Suppressor macrophage treated with lipopolysaccharide for 4 hours (primary cell): ENCODE measurements at places on chromosomes 2 and 18.

GRCh38 chr2:74037379-74037860, 52.7 kb downstream of the TET3 start:
- peak; percentile 89 for DNase-seq

DNA sequence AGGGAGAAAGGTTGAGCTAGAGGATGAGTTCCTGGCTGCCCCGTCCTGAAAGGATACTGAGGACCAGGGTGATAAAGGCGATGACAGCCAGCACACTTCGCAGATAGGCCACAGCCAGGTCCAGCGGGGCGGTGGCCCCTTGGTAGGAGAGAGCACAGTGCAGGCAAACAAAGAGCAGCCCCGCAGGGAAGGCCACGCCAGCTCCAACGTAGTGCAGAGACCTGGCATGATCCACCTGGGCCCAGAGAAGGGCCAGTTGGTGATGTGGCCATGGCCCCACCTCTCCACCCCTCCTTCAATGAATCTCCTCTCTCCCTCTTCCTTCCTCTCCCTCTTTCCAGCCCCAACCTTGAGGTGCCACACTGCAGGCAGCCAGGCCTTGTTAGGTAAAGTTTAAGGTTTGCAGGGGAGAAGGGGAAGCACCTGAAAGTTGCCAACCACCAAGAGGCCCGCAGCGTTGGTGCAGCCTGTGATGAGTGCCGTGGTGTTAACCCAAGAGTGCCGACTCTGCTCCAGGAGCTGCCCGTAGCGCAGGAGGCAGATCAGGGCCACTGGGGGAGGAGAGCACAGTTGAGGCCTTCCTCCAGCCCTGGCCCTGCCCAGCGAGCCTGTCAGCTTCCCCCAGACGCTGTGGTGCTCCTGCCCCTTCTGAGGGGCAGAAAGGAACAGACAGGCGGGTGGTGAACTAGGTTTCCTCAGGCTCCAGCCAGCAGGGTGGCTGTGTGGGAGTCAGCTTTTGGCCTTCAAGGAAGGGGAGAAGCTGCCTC, 2.8 kb downstream of the TMEM150A start:
- DNase-seq, result no peak

DNA sequence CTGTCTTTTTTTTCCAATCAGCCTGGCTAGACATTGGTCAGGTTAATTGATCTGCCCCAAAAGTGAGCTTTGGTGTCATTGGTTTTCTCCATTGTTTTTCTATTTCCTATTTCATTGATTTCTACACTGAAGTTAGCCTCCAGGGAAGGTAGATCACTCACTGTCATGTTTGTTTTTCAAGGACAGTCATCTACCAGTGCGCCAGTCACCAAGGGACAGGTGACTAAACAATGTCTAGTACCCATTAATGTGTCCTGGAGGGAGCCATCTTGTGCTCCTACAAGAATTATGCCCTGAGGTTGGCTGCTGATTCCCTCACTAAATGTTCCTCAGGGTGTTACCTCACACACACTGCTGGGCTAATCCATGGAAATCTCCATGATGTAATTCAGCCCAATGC, 17.6 kb upstream of the USP40 start:
- DNase-seq, result no peak

DNA sequence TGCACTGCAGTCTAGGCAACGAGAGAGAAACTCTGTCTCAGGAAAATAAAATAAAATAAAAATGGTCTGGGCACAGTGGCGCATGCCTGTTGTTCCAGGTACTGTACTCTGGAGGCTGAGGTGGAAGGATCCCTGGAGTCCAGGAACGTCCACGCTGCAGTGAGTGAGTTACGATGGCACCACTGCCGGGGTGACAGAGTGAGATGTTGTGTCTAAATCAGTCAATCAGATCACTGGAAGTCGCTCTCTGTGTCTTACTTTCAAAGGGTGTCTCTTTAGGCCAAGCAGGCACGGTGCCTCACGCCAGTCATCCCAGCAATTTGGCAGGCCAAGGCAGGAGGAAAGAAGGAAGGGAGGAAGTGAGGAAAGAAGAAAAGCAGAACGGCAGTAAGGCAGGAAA, 112.2 kb upstream of the ANKRD30BL start:
- no peak for DNase-seq

DNA sequence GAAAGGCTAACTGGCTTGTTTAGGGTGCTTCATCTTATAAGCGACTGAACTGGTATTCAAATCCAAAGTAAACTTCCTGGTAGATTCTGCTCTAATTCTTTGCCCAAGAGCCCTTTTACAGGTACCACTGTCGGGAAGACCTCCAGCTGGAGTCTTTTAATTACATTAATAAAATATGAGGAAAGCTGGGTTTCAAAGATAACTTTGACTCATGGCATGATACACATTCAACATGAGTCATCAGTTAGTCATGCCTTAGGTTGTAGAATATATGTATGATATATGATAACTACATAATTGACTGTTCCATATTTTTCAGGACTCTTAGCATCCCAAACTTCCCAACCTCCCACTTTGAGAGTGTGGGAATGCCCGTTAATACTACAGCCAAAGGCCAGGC, 32.3 kb downstream of the ZCCHC2 start:
- DNase-seq, result peak; percentile 61

DNA sequence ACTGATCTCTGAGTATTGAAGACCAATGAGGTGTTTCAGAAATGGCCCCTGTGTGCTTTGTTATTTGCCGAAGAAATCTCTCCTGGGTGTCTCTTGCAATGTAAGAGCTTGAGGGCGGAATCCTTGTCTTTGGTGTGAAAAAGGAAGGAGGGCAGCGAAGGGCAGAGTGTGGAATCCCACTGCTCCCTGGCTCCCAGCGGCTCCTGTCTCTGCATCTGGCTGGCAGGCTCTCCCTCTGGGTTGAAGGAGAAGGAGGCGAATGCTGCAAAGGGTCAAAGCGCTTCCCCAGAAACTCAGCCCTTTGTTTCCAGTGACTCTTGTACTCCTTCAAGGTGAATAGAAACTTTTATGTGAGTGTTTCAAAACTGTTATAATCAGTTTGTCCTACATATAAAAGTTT, 457.5 kb downstream of the CNTNAP5 start:
- DNase-seq, result no peak

DNA sequence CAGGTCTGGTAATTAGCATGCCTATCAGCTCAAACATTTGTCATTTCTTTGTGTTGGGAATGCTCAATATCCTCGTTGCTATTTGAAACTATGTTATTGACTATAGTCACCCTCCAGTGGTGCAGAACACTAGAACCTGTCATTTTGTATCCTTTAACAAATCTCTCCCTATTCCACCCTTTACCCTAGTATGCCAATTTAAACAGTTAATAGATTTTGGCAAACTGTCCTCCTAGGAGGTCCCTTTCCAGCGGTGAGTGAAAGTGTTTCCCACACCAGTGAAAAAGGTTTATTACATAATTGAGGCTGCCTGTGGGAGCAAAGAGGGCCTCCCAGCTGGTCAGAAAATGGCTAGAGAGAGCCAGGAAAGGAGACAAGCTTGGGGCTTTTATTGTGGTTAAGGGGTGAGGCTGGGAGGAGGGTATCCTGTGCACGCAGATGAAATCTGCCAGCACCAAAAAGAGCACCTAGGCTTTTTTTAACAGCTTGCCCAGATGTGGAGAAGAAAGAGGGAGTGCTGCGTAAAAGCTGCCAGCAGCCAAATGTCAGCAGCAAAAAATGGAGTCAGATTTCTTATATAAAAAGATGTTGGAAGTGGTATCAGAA, 1.8 kb upstream of the DRC1 start:
- DNase-seq, result no peak

- DNase-seq, result no peak
Measured at GRCh38 chr2:124122340-124122739, 97.3 kb downstream of the CNTNAP5 start.

GRCh38 chr2:116582850-116583249, 1231.6 kb upstream of the DDX18 start:
- no peak for DNase-seq

DNA sequence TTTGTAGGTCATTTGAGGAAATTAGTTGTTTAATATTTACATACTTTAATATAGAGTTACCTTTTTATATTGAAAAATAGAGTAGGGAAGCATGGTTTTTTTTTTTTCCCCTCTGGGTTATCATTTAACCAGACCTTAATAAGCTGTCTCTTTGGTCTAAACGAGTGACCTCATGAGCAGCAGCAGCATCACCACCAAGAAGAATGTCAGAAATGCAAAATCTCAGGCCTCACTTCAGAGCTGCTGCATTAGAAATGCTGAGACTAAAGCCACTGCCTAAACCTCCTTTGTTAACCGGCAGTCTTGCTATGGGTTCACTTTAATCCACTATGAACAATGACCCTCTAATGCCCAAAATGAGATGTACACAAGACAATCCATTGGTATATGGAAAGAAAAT, 733.7 kb upstream of the FAM98A start:
- DNase-seq, result no peak

DNA sequence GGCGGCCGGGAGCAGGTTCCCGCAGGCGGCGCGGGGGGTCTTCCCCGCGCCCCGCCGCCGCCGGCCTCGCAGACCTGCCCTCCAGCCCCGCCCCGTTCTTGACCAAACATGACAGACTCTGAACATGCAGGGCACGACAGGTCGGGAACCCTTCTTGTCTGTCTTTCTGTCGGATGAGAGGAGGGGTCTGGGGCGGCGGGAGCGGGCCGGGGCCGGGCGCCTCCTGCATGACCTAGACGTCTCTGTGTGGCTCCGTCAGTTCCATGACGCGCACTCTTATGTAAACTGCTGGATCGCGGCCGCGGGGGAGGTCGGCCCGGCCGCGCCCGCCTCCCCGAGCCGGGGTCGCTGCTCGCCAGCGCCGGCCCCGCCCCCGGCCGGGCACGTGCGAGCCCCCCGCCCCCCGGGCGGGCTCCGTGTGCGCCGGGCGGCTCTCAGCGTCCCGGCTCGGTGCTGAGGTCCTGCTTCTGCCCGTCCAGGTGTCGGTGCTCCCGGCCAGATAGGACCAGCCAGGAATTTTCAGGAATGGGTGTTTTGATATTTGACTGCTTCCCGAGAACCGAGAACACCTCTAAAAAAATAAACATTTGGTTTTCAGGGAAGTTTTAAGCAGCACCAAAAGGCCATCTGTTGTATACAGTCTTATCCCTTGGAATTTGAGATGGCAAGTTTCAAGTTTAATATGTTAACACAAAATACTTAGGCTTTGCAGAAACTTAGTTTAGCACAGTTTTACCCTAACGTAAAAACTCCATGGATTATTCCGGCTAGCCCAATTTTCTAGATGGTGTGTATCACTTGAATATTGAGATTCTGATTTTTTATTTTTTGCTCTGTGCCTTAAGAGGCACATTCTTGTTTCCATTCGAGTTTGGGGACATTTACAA, 733 bp downstream of the ZC3H6 start:
- peak; percentile 84 for DNase-seq

DNA sequence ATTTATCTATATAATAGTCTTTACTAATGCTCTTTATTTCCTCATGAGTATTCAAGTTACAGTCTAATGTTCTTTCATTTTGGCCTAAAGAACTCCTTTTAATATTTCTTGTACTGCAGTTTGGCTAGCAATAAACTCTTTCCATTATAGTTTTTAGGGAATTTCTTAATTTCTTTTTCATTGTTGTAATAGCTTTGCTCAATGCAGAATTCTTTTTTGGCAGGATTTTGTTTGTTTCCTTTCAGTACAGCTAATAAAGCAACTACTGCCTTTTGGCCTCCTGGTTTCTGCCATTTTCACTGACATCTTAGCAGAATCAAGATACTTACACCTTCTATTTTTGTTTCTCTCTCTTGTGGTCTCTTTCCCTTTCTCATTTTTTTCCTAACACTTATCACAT, 390.4 kb upstream of the RGPD4 start:
- no peak for DNase-seq

DNA sequence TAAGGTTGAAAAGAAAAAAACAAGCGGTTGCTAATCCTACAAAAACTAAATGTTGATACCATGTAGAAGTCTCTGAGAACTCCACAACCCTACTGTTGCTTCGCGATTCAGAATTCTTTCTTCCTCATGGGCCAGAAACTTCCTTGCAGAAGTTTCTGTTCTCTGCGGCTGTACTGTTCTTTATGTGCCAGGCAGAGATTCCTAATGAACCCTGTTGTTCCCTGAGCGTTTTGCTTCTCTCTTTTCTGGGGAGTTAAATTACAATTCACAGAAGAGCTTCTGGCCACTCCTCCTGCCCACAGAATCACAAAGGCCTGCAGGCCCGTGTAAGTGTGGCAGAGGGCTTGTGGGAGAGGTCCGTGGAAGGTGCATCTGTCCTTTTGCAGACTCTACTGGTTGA, 1.8 kb upstream of the THNSL2 start:
- peak; percentile 25 for DNase-seq

DNA sequence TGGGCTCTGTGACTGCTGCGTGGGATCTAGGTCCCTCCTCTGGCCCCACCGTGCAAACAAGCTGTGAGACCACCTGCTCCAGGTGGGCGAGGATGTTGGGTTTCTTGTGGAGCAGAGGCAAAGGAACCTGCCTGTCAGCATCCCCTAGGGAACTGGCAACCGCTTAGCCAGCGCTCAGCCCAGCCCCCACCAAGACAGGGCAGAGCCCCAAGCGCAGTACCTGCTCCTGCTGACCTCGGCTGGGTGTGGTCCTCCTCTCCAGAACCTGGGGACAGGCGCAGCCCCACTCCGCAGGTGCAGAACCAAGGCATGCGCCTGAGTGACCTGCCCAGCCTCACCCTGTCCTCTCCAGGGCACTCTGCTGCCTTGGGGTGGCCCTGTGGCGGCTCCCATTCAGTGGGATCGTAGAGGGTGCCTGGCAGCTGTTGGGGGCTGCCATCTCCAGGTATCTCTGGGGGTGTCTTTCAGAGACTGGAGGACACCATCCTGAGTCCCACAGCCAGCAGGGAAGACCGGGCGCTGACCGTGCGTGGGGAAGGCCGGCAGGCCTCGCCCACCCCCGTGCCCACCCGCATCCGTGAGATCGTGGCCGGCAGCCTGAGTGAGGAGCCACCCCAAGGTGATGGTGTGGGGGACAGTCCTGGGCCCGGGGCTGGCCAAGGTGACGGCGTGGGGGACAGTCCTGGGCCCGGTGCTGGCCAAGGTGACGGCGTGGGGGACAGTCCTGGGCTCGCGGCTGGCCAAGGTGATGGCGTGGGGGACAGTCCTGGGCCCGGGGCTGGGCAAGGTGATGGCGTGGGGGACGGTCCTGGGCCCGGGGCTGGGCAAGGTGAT, 12.3 kb downstream of the CROCC2 start:
- DNase-seq, result no peak

DNA sequence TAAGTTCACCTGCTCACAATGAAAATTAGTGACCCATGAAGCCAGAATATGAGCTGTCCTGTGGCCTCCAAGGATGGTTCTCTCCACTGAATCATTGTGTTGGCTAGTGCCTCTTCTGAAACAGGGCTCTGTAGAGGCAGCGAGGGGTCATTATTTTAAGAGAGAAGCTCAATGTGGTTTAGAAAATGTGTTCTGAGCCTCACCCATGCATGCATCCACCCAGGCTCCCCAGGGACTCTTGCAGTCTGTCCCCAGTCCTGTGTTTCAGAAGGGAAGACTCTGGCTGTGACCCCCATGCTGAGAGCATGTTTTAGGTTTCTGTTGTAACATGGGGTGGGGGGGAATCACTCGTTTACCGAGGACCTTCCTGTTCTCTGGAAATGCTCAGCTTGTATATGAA, 135.2 kb downstream of the RNF144A start:
- no peak for DNase-seq

DNA sequence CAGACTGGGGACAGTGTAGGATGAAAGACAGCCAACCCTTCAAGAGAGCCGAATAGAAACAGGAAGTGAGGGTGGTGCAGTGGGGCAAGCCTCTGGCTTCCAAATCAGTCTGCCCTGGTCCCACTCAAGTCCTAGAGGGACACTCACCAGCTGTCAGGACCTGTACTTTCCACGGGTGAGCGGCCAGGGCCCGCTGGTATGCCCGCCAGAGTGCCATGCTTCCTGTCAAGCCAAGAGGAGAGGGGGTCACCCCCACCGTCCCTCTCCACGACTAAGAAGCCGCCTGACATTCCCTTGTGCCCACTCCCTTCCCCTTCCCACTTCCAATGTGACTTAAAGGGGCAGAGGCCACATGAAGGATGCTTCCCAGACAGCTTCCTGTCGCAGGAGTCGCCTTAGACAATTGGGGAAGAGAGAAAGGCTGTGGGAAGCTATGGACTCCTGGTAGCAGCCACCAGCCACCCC, 564 bp downstream of the MPV17 start:
- peak; percentile 50 for DNase-seq
